ENCODE measurements at places on chromosomes 3 and 15. TPM values are rescaled to one million over a fixed set of nuclear protein-coding genes. Genes with fewer than 3 reads are reported as not detected.

The MYLK gene
- total RNA-seq, result 3.1 TPM

The ITIH4 gene
- not detected for total RNA-seq

DNA sequence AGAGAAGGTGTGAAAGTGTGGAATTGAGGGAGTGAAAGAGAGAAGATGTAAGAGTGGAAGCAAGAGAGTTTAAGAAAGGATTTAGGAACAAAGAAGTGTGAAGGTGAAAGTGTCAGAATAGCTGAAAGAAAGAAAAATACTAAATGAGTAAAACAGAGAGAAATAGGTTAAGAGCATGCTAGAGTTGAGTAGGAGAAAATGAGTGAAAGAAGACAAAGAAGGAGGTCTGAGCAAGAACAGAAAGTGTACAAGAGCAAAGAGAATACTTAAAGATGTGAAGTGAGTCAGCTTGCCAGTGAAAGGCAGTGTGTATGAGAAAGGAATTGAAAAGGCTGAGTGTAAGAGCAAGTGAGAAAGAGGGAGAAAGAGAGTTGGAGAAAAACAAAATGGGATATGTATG lies 348.8 kb upstream of the BCHE start:
- no peak for DNase-seq

- DNase-seq, result no peak
These were observed 7.4 kb downstream of the CISH start for GRCh38 chr3:50604110-50604621.

GRCh38 chr15:70629735-70630273 lies 133.6 kb downstream of the UACA start:
- DNase-seq, result no peak

All from H7 (cell line).